HS-5 (cell line): ENCODE measurements at places on chromosomes 12 and 14.

GRCh38 chr12:43711348-43711747 lies 47.2 kb downstream of the PUS7L start:
- DNase-seq = no peak

GRCh38 chr14:23432102-23432925 lies 3.1 kb downstream of the MYH7 start:
- no peak for DNase-seq

DNA sequence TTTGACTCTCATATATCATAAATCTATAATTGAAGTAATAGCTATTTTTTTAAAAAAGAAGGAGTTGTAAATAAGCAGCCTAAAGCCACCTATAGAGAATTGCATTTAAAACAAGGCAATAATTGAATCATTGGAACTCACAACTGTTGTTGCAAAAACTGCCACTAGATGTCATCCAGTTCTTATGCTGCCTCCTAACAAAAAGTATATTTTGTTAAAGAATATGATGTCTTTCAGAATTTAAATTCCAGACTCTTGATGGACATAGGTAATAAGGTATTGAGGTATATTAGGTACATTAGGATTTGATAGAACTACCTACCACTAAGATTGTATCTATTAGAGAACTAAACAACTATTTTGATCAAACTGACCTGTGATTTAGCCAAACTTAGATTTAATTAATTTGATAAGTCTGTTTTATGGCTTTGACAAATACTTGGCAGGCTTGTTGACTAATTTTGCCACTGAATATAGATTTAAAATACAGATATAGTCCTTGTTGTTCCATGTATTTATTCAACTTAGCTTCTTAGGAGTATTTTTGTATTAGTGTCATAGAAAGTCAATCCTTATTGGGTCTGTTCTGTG lies 401.4 kb downstream of the RPL10L start:
- DNase-seq = peak; percentile 9

DNA sequence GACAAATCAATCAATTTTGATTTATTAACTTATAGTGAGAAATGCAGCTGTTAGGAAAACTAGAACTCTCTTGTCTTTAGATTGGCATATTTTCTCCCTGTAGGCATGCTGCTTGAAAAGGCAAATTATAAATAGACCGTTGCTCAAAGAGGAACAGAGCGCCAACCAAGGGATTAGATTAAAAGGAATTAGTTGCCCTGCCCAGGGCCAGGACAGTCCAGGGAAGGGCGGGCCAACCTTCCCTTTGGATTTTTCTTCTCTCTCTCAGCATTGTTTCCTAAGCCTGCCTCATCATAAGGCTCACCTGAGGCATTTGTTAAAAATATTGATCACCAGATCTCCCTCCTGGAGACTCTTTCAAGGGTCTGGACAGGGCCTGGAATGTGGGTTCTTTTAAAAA lies 8.6 kb downstream of the CIPC start:
- no peak for DNase-seq

- DNase-seq = no peak
Observed at GRCh38 chr12:106648736-106649135, 65.9 kb downstream of the RFX4 start.

GRCh38 chr12:111825509-111825908 lies 16.5 kb upstream of the MAPKAPK5 start:
- DNase-seq = no peak

DNA sequence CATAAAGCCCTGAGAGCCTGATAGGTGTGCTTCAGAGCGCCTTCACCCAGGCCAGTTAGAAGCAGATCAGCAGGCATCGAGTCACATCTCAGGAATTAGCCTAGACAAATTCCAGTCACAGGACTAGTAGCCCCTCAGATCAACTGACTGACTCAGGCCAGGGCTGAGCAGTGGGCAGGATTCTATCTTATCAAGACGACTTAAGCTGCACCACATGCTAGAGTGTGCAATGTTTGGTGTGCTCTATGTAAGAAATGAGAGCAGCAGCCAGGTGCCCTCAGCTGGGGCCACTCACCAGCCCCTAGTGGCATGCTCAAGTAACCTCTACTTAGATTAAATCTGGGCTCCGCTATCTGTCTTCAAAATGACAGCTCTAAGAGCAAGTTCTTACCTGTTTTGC lies 19.7 kb upstream of the NGB start:
- DNase-seq = no peak

DNA sequence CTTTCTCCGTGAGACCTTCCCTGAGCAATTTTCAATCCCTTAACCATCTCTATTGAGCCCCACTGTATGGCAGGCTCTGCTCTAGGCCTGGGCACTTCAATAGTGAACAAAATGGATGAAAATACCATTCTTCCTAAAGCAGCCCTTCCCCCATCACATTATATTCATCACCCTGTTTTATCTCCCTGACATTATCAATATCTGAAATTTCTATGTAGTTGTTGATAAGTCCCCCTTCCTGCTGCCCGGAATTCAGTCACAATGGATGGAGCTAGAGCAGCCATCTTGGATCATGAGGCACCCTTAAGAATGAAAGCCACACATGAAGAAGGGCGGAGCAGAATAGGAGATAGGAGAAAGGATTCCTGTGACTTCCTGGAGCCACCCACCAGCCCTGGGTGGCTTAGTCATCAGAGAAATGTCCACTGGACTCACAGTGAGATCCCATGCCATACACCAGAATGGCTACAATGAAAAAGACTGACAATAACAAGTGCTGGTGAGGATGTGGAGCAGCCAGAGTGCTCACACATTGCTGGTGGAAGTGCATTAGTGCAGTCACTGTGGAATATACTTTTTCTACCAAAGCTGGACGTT lies 33.9 kb downstream of the SCARB1 start:
- no peak for DNase-seq

DNA sequence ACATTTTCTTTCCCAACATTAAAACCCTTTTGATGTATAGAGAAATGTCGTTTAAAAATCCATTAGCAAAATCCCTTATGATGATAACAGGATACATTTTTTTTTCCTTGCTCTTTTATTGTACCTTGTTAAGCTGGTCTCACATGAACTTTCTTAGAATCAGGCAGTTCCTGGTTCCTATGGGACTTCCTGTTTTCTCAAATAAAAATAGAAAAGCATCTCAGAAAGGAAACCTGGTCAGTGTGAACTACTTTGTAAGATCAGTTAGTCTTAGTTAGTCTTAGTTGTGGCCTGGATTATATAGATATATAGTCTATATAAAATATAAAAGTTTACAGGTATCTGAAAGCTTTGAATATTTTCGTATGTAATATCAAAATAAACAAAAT lies 40.3 kb downstream of the LEMD3 start:
- no peak for DNase-seq

GRCh38 chr12:132140918-132141841 lies 2.9 kb downstream of the DDX51 start:
- DNase-seq = no peak

DNA sequence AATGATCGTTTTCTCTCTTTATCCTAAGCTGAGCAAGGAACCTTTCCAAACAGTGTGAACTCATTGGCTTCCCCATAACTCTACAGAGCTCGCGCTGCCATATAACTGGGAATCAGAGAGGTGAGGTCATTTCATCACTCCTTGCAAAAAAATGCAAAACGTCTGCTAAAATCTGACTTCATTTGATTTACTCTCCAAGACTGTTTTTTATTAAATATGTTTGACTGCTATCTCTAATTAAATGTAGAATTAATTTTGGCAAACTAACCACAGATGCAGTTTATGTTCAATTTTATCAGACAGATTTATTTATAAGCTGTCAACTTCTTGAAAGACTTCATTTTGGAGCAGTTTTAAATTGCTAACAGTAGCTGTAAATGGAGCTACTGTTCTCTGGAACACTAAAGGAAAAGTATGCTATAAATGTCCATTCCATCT lies 131.6 kb upstream of the SOX5 start:
- DNase-seq = no peak

- DNase-seq = no peak
Observed at GRCh38 chr14:35632676-35633075, 98.7 kb downstream of the INSM2 start.

DNA sequence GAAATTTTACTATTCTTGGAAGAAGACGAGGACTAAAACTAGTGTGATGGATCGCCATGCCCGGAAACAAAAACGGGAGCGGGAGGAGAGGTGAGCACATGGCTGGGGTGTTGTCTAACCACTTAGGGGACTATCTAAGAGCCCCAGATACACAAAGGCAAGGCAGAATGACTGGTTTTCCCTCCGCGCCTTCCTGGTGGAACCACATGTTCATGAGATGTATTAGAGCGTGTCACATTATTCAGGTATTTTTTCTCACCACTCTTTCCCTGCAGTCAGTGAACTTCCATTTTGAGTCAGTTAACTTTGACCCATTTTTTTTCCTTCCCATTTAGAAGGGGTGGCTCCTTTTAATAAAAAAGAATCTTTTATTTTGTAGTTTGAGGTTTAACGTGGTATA lies 68.8 kb upstream of the TRAF3 start:
- DNase-seq = no peak

- DNase-seq = no peak
Observed at GRCh38 chr12:117718559-117718958, 250.2 kb downstream of the KSR2 start.

DNA sequence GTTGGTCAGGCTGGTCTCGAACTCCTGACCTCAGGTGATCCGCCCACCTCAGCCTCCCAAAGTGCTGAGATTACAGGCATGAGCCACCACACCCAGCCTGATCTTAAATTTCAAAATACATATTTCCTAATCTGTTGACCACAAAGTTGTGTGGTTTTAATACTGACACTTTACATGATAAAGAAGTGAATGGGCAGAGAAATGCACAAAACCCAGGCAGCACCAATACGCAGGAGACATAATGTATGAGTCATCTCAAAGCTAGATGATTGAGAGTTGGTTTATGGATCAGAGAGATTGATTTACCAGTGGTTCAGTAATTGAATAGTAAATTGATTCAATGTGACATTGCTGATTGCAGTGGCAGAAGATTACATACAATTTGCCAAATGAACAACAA lies 19.2 kb upstream of the PPP2R5E start:
- DNase-seq = no peak

GRCh38 chr14:96257900-96258299 lies 1.9 kb downstream of the BDKRB1 start:
- DNase-seq = no peak

GRCh38 chr14:49164074-49164473 lies 422.1 kb downstream of the RPS29 start:
- no peak for DNase-seq

DNA sequence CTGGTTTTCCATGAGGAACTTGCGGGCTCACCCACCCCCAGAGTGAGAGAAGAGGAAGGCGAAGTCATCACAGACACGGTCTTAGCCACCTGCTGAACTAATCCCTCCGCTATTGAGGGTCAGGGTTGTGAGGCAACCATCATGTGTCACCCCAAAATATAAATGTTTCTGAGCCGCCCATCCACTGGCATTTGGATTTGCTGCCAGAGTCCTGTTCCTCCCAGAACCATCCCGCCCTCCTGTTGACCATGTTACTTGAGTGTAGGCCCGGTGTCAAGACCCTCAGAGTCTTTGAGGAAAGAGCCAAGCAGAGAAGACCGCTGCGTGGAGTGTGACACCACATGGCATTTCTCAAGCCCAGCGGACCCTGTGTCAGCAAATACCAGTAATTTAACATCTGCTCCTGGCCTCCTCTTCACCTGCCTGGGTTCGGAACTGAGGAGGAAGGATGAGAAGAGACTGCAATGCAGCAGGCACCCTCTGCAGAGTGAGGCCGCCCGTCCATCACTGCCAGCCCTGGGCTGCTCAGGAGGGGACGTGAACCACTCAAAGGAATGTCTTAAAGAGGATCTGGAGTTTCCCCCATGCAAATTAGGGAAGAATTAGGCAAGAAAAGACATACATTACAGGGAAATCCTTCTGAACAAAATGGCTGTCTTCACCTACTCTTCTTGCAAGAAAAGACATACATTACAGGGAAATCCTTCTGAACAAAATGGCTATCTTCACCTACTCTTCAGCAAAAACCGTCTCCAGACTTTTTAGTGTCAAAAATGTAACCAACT lies 100.4 kb downstream of the FBXL14 start:
- DNase-seq = no peak

DNA sequence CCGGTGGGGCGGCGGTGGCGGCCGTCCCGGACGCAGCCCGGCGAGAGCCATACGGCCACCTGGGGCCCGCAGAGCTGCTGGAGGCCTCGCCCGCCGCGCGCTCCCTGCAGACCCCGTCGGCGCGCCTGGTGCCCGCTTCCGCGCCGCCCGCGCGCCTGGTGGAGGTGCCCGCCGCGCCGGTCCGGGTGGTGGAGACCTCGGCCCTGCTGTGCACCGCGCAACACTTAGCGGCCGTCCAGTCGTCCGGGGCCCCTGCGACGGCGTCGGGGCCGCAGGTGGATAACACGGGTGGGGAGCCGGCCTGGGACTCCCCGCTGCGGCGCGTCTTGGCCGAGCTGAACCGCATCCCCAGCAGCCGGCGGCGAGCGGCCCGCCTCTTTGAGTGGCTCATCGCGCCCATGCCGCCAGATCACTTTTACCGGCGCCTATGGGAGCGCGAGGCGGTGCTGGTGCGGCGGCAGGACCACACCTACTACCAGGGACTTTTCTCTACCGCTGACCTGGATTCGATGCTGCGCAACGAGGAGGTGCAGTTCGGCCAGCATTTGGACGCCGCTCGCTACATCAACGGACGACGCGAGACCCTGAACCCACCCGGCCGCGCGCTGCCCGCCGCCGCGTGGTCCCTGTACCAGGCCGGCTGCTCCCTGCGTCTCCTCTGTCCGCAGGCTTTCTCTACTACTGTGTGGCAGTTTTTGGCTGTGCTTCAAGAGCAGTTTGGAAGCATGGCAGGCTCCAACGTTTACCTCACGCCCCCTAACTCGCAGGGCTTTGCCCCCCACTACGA lies 716 bp downstream of the RIOX1 start:
- no peak for DNase-seq

GRCh38 chr14:105268736-105269354 lies 20.5 kb downstream of the BTBD6 start:
- DNase-seq = no peak

DNA sequence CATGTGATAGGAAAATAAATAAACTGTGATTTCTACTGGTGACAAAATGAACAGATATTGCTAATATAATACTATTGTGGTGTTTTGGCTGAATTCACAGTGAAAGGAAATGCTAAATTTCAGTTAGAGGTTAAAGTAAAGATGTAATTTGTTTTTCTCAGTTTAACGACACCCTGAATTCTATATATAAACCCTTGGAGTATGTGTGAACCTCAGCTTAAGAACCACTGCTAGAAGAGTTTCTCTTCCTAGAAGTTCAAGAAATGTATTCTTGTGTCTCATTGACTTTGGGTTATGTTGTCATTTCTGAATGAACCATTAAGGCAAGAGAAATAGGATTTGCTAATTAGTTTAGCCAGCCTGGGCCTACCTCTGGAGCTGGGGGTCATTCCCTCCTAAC lies 8.2 kb downstream of the FBXO34 start:
- DNase-seq = no peak

- no peak for DNase-seq
Observed at GRCh38 chr12:11703378-11703777, 53.9 kb downstream of the ETV6 start.
